ENCODE measurements at places on chromosomes 1 and 21.

- no peak for DNase-seq
Measured at GRCh38 chr1:229305392-229305791, 34.5 kb downstream of the RAB4A start.

DNA sequence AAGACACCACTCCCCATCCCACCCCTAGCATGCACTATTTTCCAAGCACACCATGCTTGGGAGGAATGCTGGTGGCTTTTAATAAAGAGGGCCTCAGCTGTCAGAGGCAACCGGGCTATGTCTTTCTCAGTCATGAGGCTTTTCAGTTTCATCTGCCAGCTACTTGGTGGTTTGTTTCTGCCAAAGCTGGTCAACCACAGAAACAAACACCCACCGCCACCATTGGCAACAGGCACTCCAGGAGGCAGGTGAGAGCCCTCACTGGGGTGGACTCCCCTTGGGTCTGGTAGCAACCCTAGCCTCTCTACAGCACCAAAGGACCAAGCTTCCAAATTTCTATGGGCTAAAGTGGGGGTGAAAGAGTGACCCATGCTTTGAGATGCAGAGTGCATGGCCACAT is 54.3 kb upstream of the CD1D start:
- no peak for DNase-seq

GRCh38 chr1:229102741-229103391 is 168.0 kb upstream of the RAB4A start:
- no peak for DNase-seq

DNA sequence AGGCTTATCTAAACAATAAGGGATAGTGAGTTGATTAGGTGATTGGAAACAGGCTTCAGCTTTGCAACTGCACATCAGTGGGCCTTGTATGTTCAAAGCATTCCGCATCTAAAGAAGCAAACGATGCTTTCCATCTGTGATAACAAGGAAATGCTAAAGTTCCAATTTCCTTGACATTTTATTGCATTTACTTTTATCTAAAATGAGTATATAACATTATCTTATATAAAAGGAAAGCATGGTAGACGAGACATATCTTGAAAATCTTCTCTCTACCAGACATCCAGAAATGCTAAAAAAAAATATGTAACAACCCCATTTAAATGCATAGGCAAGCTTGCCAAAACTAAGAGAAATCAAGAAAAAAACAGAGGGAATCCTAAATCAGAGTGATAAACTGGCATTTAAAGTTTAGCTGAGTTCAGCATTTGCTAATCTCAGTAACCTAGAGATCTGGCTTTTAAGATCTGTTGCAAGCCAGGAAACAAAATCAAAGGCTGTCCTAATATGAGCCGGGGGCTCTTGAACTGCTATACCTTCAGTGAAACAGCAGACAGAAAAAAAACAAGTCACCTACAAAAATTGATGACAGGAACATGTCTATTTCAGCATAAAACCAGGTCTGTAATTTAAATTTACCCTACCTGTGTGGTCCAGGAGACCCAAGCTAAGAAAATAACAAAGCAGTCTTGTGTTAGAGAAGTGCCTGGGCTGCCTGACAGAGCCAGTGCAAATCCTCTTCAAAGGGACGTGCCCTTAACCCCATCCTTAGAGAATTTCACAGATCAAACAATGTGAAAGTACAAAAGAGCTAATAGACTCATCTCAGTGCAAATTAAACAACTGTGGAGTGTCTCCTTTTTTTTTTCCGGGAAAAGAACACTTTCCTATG is 3.1 kb upstream of the RGS13 start:
- no peak for DNase-seq

All from trophoblast cell (in vitro differentiated cells and primary cell).